A549 treated with Mapracorat at 1 μM for 4 hours (cell line): ENCODE measurements at places on chromosomes 2 and 18. TPM values are rescaled to one million over a fixed set of nuclear protein-coding genes. Genes with fewer than 3 reads are reported as not detected.

Gene GREB1L
- total RNA-seq = 2.8 to 4.3 TPM (median 3.7 TPM) in 5 replicates

Gene ESCO1
- total RNA-seq = 9.2 to 9.9 TPM (median 9.3 TPM) in 5 replicates

Gene CNRIP1
- 1.5 to 2.3 TPM (median 2.1 TPM) in 5 replicates for total RNA-seq

Gene FAM168B
- total RNA-seq = 74.0 to 95.1 TPM (median 86.4 TPM) in 5 replicates

Gene MAB21L4
- 0.11 to 0.28 TPM (median 0.20 TPM) in 5 replicates for total RNA-seq

Gene CNOT9
- 39.2 to 43.7 TPM (median 41.6 TPM) in 5 replicates for total RNA-seq

Gene ATOH8
- total RNA-seq = 12.7 to 16.8 TPM (median 16.4 TPM) in 5 replicates

Gene SLC38A11
- total RNA-seq = not detected in 5 replicates

Gene UGT1A5
- not detected in 5 replicates for total RNA-seq

Gene DSC3
- 0.99 to 1.6 TPM (median 1.3 TPM) in 5 replicates for total RNA-seq

Gene PECR
- 13.2 to 16.9 TPM (median 14.4 TPM) in 5 replicates for total RNA-seq

Gene DES
- total RNA-seq = 0.07 to 0.39 TPM (median 0.24 TPM) in 5 replicates

Gene SERPINB10
- not detected in 5 replicates for total RNA-seq

Gene TUBA3E
- total RNA-seq = 2.4 to 3.8 TPM (median 3.3 TPM) in 5 replicates

Gene MYO5B
- total RNA-seq = 7.8 to 10.5 TPM (median 9.4 TPM) in 5 replicates

Gene ACVR1C
- not detected in 5 replicates for total RNA-seq

Gene OSR1
- total RNA-seq = 6.4 to 10.3 TPM (median 6.6 TPM) in 5 replicates

Gene MAL
- 0.12 to 0.21 TPM in 2 of 5 replicates, not detected in the others for total RNA-seq

Gene SERPINB13
- not detected in 5 replicates for total RNA-seq

Gene GBX2
- total RNA-seq = 1.0 to 3.3 TPM (median 3.0 TPM) in 5 replicates

Gene SLC1A4
- total RNA-seq = 9.0 to 10.5 TPM (median 9.5 TPM) in 5 replicates
